Hindlimb muscle (tissue), 1 donor: ENCODE measurements at places on chromosomes 16 and 17. TPM values are rescaled to one million over a fixed set of nuclear protein-coding genes. Genes with fewer than 3 reads are reported as not detected.

HLF gene
- 8.1 TPM for polyA plus RNA-seq

MYH3 gene
- polyA plus RNA-seq = 16,698 TPM

MATCAP1 gene
- 22.9 TPM for polyA plus RNA-seq

CCL11 gene
- 0.30 TPM for polyA plus RNA-seq

HOXB6 gene
- 1.8 TPM for polyA plus RNA-seq

TNFSF13 gene
- 4.0 TPM for polyA plus RNA-seq

PSMD3 gene
- polyA plus RNA-seq = 99.1 TPM

DRC3 gene
- polyA plus RNA-seq = 8.3 TPM

GSE1 gene
- polyA plus RNA-seq = 70.2 TPM

MRPS34 gene
- 45.8 TPM for polyA plus RNA-seq

SPNS3 gene
- 0.86 TPM for polyA plus RNA-seq

MRPL58 gene
- polyA plus RNA-seq = 21.2 TPM

SALL1 gene
- polyA plus RNA-seq = 0.06 TPM

GRB7 gene
- polyA plus RNA-seq = 0.72 TPM

HIGD1B gene
- polyA plus RNA-seq = 3.5 TPM

FBXW10 gene
- polyA plus RNA-seq = 0.13 TPM

KREMEN2 gene
- polyA plus RNA-seq = 6.1 TPM

BOLA2 gene
- 4.0 TPM for polyA plus RNA-seq

ST6GALNAC2 gene
- polyA plus RNA-seq = 2.3 TPM

ADCY9 gene
- 19.3 TPM for polyA plus RNA-seq

ZG16B gene
- 0.56 TPM for polyA plus RNA-seq

PRSS22 gene
- polyA plus RNA-seq = not detected

KRT32 gene
- not detected for polyA plus RNA-seq

KRTAP16-1 gene
- not detected for polyA plus RNA-seq

KRTAP3-1 gene
- polyA plus RNA-seq = not detected

KCNAB3 gene
- polyA plus RNA-seq = 4.7 TPM

MAF gene
- polyA plus RNA-seq = 51.4 TPM

ESRP2 gene
- 0.88 TPM for polyA plus RNA-seq

NCBP3 gene
- polyA plus RNA-seq = 66.5 TPM

RNF135 gene
- polyA plus RNA-seq = 9.2 TPM

LRRC37A gene
- 3.1 TPM for polyA plus RNA-seq

TMEM107 gene
- 5.5 TPM for polyA plus RNA-seq

SOX9 gene
- 10.9 TPM for polyA plus RNA-seq

SCRN2 gene
- 26.5 TPM for polyA plus RNA-seq

TEKT1 gene
- not detected for polyA plus RNA-seq

SGCA gene
- 424 TPM for polyA plus RNA-seq

OR3A2 gene
- 0.45 TPM for polyA plus RNA-seq
